ENCODE measurements at places on chromosomes 13 and 19.
A peak's percentile ranks its signal among the peaks of the same experiment; 100 is the strongest.

- DNase-seq: no peak
Observed at GRCh38 chr19:1762243-1763117, 9.2 kb downstream of the ONECUT3 start.

GRCh38 chr19:4908360-4908759 is 941 bp upstream of the UHRF1 start:
- no peak for DNase-seq

DNA sequence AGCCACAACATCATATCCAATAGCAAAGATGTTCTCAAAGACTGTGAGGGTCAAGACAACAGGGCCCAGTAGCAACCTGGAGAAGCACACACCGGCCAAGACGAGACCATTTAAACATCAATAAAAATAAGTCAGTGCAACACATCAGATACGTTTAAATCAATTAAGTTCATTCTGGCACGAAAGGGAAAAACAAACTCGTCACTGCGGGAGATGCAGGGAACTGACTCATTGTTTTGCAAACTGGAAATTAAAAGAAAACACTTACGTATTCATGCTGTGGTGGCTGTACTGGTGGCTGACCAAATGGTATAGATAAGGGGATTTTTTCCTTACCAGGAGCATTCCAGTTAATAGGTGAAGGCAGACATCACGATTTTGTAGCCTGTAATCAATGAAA is 26.3 kb upstream of the SLC15A1 start:
- DNase-seq: no peak

DNA sequence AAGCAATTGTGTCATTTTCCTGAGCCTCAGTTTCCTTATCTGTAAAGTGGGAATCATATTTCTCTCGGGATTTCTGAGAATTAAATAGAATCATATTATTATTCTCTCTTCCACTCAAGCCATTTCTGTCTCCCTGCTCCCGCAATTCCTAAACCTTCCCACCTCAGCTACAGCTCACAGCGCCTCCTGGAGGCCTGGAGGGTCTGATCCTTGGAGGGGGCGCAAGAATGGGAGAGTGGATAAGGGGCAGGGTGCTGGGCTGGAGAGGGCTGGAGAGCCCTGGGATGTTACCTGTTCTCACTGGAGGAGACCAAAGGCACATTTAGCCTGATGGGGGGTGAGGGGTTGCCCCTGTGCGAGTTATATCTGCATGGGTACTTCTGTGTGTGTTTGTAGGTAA is 31.1 kb upstream of the CYP2S1 start:
- DNase-seq: no peak

GRCh38 chr19:3108775-3109174 is 14.6 kb downstream of the GNA11 start:
- DNase-seq: peak; percentile 77

GRCh38 chr19:19461671-19462622 is 53.4 kb downstream of the TSSK6 start:
- peak; percentile 86 for DNase-seq

GRCh38 chr13:59951011-59951410 is 212.7 kb downstream of the DIAPH3 start:
- no peak for DNase-seq

Measured in erythroblast (primary cell).